ENCODE measurements at places on chromosomes 5 and 9.

GRCh38 chr9:74498621-74499095 lies 1.5 kb downstream of the RORB start:
- no peak for DNase-seq

DNA sequence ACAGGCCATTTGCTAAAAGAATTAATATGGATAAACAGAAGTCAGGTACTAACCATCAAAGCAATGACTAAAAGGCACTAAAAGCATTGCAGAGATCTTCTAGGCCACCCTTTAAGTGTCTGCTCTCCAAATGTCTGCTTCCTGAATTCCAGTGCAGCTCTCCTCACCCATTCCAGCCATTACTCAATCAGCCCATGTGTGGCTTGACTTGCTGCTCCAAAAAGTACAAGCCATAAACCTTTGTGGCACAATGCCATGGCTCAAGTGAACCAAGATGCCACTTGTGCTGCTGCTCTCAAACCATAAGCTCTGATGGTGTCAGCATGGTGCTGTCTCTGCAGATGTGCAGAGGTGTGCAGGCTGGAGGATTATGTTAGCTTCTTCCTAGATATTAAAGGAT lies 290.2 kb upstream of the POU5F2 start:
- DNase-seq = no peak

DNA sequence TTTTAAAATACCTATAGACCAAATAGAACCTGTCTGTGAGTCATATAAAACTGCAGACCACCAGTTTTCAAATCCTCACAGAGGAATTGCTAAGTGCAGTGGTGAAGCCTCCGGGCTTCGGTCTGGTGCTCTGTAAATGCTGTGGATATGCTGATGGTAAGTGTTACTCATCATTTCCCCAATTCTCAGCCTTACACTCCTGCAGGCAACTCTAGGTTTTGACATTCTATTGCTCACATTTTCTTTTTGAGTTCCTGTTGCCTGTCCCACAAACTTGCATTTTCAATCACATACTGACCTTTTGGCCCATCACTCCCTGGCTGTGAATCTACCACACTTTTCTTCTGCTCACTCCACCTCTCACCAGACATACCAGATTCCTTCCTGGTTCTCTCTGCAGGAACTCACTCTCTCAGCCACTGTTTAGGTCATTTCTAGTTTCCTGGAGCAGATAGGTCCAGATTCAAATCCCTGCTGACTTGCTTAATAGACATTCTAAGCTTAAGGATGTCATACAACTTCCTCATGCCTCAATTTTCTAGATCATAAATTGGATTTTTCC lies 192.9 kb downstream of the RAB3C start:
- no peak for DNase-seq

- DNase-seq = no peak
Observed at GRCh38 chr5:74543162-74543995, 97.1 kb downstream of the ENC1 start.

- DNase-seq = no peak
Observed at GRCh38 chr5:369151-369868, 47.8 kb downstream of the AHRR start.

- no peak for DNase-seq
Observed at GRCh38 chr9:74920944-74921626, 31.6 kb downstream of the C9orf40 start.

- DNase-seq = no peak
Observed at GRCh38 chr5:143404416-143405062, 1.1 kb upstream of the NR3C1 start.

DNA sequence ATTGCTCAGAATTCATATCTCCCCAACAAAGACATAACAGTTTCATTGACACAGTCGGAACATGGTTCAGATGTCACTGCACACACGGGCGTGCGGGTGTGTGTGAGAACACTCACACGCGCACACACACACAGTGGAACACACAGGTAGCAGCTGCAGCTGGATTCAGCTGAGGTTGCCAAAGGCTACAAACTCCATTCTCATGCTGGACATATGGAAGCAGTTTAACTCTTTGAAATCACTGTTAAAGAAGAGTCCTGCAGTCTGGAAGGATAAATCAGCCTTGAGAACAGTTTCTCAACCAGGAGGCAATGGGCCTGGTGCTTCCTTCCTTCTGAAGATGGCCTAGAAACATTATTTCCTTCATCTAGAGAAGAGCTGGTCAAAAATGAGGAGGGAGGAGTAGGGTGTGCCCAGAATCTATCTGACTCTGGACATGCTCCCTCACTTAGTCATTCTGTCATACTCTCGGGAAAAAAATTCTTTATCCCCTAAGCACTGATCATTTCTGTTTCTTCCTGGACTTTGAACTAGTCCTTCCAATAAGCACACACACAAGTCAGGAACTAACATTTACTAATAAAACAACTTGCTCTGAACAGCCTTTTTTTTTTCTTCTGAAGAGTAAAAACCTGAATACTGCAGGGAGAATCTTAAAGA lies 160.6 kb downstream of the ZDHHC21 start:
- DNase-seq = peak; percentile 45

DNA sequence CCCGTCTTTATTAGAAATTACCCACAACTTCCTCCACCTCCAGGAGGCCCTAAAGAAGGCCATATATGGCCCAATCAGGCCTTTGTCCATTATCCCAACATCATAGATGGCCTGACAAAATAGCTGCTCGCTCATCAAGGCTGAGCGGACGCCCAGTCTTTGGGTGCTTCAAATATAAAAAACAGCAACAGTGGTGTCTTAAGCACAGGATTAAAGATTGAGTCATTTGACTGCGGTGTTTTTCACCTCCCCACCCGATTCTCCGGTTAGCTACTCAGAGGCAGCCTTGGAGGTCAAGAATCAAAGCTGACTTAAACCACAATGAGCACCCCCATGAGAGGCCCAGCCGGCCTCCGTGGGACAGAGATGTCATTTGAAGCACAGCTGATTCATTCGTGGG lies 18.8 kb downstream of the S1PR3 start:
- DNase-seq = no peak

All from NCI-H2081 treated with DMSO at 0.1 percent for 48 hours (cell line).